Esophagus mucosa (tissue), 1 donor: ENCODE measurements at places on chromosomes 12 and 14. TPM values are rescaled to one million over a fixed set of nuclear protein-coding genes. Genes with fewer than 3 reads are reported as not detected.

AMN1 gene
- total RNA-seq, result 4.1 TPM

ST8SIA1 gene
- 1.5 TPM for total RNA-seq

KRT82 gene
- total RNA-seq, result not detected

MMP17 gene
- total RNA-seq, result 2.2 TPM

KCNA1 gene
- not detected for total RNA-seq

BHLHE41 gene
- total RNA-seq, result 5.8 TPM

KRT74 gene
- total RNA-seq, result 0.12 TPM

FOXA1 gene
- total RNA-seq, result 14.6 TPM

CSRNP2 gene
- 12.2 TPM for total RNA-seq

SLCO1A2 gene
- not detected for total RNA-seq

MSRB3 gene
- total RNA-seq, result 3.6 TPM

DNAI7 gene
- not detected for total RNA-seq

KCNMB4 gene
- total RNA-seq, result 0.76 TPM

NKX2-1 gene
- total RNA-seq, result not detected

SLC6A12 gene
- total RNA-seq, result 0.12 TPM

HSPB8 gene
- total RNA-seq, result 33.8 TPM

KHNYN gene
- 32.0 TPM for total RNA-seq

B3GNT4 gene
- total RNA-seq, result 2.0 TPM

SERPINA12 gene
- not detected for total RNA-seq

MYBPC1 gene
- total RNA-seq, result 0.40 TPM

KLC1 gene
- total RNA-seq, result 80.3 TPM

KRT78 gene
- 291 TPM for total RNA-seq

SLC10A1 gene
- not detected for total RNA-seq

SLC39A5 gene
- not detected for total RNA-seq

SRGAP1 gene
- total RNA-seq, result 5.8 TPM

C1R gene
- total RNA-seq, result 76.2 TPM

SPATS2 gene
- total RNA-seq, result 12.4 TPM

CCT2 gene
- total RNA-seq, result 114 TPM

LHX5 gene
- not detected for total RNA-seq

SLC25A47 gene
- not detected for total RNA-seq

ADCY6 gene
- total RNA-seq, result 11.1 TPM

CLEC4C gene
- not detected for total RNA-seq

GPR137C gene
- 0.16 TPM for total RNA-seq

YEATS4 gene
- 12.5 TPM for total RNA-seq

SLC7A8 gene
- total RNA-seq, result 51.1 TPM

MGAT4C gene
- total RNA-seq, result not detected

KRT6A gene
- 18,870 TPM for total RNA-seq

ZDHHC22 gene
- not detected for total RNA-seq
